Naive thymus-derived CD4-positive, alpha-beta T cell (primary cell): ENCODE measurements at places on chromosomes 1 and 21. TPM values are rescaled to one million over a fixed set of nuclear protein-coding genes. Genes with fewer than 3 reads are reported as not detected.
A peak's percentile ranks its signal among the peaks of the same experiment; 100 is the strongest.

DNA sequence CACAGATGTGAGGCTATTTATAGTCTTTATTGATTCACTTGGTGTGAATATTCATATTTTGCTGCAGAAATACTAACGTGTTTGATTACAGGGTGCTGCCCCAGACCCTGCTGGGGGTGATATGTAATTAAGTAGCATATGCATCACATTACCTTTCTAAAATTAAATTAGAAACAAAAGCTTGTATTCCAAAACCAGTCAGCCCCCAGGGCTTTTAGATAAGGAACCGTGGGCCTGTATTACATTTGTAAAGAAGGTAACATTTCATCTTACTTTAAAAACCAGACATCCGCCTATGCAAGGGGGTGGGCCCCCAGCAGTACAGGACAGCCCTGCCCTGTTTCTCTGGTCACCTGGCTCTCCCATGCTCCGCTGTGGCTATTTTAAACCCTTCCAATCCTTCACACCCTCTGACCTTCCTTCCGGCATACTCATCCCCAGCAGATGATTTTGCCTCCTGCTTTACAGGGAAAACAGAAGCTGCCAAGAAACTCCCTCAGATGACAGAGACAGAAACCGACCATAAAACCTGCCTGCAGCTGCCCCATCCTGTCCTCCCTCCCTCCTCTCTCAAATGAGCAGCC is 22.0 kb upstream of the KCNC4 start:
- DNase-seq, result no peak

GRCh38 chr1:84192681-84193080 is 48.6 kb downstream of the PRKACB start:
- no peak for DNase-seq

GRCh38 chr1:43969746-43970466 is at the start of gene DPH2:
Gene DPH2, plus strand, starts transcription at chr1:43970010. Its CDS starts 166 bp downstream, at chr1:43970176.
- DNase-seq, result peak; percentile 83

GRCh38 chr1:203669739-203670138 is 43.1 kb downstream of the ATP2B4 start:
- no peak for DNase-seq

Gene ITPKB
- total RNA-seq, result 429 TPM
